ENCODE measurements at places on chromosomes 4 and X.
A peak's percentile ranks its signal among the peaks of the same experiment; 100 is the strongest.

DNA sequence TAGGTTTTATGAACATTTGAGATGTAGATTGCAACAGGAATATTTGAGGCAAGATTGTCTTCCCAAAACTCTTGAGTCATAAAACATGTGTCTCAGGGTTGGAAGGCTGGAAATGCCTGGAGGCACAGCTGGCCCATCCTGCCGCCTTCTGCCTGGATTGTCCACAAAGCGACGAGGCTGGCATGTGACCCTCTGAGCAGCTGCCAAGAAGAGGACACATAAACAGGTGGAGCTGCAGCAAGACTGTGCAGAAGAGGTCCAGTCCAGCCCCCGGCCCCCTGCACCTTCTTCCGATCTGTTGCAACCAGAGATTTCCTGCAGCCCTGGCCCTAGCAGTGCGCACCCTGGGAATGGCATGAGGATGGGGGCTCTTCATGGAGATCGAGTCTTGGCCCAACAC is 101.9 kb upstream of the BCOR start:
- DNase-seq, result no peak

DNA sequence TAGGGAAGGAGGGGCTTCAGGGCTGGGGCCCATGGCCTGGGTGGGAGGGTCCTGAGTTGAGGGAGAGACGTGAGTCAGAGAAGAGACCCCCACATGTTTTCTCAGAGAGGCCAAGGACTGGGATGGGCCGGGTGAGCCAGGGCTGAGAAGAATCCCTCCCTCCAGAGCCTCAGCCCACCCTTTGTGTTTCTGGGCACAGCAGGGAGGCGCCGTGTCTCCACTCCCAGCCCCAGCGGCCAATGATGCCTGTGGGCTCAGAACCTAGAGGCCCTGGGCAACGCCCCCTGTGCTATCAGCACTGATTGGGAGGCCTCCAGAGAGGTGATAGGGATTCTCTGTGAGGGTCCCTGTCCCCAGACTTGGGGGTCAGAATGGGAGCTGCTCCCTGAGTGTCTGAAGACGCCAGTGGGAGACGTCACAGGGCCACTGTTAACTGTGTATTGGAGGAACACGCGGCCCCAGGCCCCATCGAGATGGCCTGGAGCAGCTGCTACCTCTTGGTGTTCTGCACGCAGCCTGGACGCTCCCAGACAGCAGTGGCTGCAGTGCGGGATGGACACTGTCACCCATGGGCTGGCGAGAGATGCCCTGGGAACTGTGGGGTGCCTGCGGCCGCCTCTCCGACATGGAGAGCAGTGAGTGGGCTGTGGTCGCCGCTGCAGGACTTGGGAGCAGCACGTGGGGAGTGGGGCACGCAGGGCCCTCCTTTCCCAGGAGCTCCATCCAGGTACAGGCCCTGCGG is 8.5 kb downstream of the FGFRL1 start:
- no peak for DNase-seq

- DNase-seq, result peak; percentile 64
Observed at GRCh38 chr4:99462875-99463464, 27.8 kb upstream of the ADH7 start.

DNA sequence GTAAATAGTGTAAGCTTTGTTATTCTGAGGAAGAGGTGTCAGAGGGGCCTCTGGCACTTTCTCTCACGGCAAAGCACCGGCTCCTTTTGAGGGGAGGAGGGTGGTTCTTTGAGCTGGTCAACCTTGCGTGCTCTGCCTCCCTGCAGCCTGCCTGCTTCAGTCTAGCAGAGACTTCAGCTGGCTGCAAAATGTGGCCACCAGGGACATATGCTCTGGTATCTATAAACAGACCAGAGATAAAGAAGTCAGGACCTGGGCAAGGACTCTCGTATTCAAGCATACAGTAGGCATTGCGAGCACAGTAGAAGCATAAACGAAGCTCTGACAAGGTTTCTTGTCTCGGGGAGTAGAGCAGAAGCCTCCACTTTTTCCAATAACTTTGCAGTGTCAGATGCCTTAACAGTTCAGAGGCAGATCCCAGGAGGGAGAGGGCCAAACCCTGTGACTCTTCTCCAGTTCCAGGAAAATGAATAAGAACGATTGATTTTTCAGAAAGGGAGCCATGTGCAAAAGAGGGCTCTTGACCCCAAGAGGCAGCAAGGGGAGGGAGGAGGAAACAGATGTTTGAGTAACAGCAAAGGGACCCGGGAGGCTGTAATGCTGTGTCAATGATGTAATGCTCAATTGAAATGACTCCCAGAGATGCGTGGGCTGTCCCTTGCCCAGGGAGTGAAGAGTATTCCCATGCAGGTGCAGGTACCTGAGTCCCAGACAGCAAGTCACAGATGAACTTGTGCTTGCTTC is 57.9 kb upstream of the TEX13D start:
- no peak for DNase-seq

GRCh38 chr4:36360755-36361154 is 79.3 kb downstream of the DTHD1 start:
- no peak for DNase-seq

DNA sequence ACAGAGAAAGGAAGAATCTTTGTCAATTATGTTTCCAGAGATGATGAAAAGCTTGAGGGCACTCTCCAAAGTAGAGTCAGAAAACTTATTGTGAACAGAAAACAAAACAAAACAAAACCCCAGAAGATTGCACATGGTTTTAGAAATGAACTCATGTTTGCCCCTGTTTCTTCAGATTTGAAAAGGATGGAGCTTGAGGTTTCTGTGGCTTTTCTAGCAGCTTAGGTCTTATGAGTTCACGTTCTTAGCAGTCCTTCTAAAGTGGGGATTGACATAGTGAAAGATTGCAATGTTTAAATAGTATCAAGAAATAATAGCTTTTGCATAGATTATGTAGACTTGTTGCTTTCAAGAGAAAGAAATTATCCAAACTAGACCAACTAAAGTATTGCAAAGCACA is 421.8 kb downstream of the GBA3 start:
- DNase-seq, result no peak

DNA sequence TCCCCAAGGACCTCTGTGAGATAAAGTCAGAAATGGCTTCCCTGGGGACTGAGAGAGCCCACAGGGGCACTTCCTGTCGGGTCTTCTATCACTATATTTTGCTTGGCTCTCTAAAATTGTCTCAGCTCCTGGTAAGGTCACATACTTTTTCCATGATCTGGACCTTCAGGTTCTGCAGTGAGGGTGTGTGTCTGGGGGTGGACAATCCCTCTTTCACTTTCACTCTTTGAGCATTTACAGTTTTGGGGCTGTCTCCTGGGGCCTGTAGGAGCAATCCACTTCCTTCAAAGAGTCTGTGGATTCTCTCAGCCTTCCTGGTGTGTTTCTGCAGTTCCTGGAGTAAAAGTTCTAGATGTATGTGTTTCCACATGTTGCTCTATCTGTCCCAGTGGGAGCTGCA is 335.7 kb downstream of the FSTL5 start:
- no peak for DNase-seq

GRCh38 chr4:2040391-2041238 is 18.5 kb upstream of the NAT8L start:
- DNase-seq, result peak; percentile 20

DNA sequence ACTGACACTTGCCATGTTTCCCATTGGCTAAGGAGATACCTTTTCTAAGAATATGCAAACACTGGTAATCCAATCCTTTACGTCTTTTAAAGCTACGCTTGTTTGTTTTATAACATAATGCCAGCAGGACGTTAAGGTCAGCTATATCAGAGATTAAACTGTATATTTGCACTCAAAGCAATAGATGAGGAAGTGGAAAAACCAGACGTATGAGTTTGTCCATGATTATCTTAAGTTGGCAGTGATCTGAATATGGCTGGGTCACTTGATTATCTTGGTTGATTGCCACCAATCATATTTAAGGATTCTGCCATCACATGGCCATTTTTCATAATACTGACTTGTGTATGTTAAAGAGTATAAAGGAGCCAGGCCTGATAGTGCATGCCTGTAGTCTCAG is 19.4 kb downstream of the TMSB4X start:
- no peak for DNase-seq

- DNase-seq, result peak; percentile 38
Observed at GRCh38 chr4:140103676-140104075, 50.3 kb downstream of the MAML3 start.

DNA sequence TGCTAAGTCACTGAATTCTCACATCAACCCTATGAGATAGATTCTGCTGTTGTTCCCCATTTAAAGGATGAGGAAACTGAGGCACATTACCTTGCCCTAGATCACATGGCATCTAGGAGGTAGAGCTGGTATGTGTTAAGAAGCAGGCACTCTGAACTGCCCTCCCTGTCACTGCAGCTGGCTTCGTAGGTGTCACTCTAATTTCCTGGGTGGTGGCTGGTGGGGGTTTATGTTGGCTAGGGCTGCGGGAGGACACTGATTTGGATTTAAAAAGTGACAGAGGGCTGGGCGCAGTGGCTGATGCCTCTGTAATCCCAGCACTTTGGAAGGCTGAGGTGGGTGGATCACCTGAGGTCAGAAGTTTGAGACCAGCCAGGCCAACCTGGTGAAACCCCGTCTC is 93.0 kb downstream of the ARHGAP10 start:
- no peak for DNase-seq

DNA sequence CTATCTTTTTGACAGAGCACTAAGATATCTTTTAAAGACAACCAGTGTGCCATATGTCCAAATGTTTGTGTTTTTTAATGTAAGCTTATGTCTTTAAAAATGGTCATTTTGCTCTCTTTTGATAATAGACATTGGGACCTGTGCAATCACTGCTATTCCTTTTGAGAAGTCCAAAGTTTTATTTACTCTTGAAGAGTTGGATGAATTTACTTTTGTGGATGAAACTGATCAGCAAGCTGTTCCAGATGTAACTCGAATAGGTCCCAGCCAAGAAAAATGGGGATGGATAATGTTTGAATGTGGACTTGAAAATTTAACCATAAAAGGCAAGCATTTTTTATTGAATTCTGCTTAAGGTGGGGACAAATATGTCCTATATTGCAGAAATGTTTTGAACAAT is 97.2 kb downstream of the BLTP1 start:
- no peak for DNase-seq

- DNase-seq, result peak; percentile 82
Observed at GRCh38 chr4:24770032-24770584, 25.3 kb upstream of the SOD3 start.

GRCh38 chrX:130999360-130999759 is 58.8 kb upstream of the ARHGAP36 start:
- DNase-seq, result no peak

DNA sequence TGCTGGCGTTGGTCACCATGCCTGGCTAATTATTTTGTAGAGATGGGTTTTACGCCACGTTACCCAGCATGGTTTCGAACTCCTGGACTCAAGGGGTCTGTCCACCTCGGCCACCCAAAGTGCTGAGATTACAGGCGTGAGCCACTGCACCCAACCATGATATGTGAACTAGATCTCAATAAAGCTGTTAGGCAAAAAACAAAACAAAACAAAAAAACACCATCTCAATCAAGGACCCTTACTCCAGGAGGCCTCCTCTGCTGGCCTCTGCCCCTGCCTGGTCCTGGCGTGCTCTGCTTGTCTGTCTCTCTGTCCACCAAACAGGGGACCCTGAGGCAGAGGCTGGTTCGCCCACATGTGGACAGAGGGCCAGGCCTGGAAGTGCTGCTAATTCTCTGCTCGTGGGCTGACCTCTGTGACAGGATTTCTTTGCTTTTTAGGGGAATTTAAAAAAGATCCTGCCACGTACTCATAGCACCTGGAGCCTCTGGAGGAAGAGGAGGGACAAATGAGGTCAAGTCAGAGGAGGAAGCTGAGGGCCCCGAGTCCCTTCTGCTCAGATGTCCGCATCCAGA is 32.7 kb upstream of the WFS1 start:
- DNase-seq, result no peak

- no peak for DNase-seq
Observed at GRCh38 chr4:184401397-184402171, 72.8 kb downstream of the IRF2 start.

- no peak for DNase-seq
Observed at GRCh38 chr4:168633064-168633463, 136.2 kb downstream of the PALLD start.

- no peak for DNase-seq
Observed at GRCh38 chrX:287670-288069, 6.5 kb downstream of the PLCXD1 start.

DNA sequence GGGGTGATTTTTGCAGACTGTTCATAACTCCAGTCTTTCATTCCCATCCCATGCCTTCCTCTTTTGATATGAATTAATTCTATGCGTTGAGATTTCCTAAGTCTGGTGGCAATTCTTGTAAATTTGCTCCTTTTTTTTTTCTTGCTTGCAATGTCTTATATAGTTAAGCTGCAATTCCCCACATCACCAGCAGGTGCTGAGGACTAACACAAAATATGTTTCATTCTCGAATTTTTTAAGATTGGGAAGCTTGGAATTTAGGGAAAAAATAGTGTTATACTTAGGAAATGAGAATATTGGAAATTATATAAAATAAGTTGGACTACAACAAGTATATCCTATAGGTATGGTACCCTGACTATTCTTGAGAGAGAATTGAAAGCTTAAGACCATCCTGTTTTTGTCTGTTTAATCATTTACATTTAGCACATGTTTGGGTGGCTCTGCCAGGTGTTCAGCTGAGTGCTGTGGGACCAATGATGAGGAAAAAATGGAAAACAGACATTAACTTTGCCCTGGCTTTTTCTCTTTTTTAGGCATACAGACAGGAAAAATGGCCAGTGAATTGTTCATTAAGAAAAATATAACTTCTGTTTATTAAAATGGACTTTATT is 30.2 kb downstream of the AFF2 start:
- DNase-seq, result peak; percentile 49

GRCh38 chr4:42715807-42716482 is 59.0 kb upstream of the ATP8A1 start:
- DNase-seq, result no peak

DNA sequence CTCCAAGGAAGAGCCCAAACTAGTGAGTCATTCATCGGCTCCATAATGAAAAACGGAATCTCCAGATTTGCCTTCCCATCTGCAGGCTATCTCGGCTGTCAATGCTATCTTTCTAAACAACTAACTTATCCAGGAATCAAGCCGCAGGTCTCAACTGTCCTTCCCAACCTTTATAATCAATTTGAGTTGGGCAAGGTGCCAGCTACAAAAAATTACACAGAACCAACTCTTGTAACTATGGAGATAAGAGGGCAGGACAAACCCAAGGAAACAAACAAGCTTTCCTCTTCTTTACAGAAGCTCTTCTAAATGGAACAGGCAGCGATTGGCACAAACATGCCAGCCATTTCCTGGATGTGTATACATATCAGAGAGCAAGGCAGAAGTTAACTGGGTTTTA is 61.2 kb upstream of the RAI2 start:
- DNase-seq, result no peak
